Esophagus squamous epithelium (tissue), 5 donors: ENCODE measurements at places on chromosomes 11 and 22.
A peak's percentile ranks its signal among the peaks of the same experiment; 100 is the strongest.

- DNase-seq: no peak
Measured at GRCh38 chr22:19290400-19291217, 910 bp downstream of the CLTCL1 start.

GRCh38 chr11:2807025-2807681, 78.4 kb downstream of the CDKN1C start:
- no peak for DNase-seq

DNA sequence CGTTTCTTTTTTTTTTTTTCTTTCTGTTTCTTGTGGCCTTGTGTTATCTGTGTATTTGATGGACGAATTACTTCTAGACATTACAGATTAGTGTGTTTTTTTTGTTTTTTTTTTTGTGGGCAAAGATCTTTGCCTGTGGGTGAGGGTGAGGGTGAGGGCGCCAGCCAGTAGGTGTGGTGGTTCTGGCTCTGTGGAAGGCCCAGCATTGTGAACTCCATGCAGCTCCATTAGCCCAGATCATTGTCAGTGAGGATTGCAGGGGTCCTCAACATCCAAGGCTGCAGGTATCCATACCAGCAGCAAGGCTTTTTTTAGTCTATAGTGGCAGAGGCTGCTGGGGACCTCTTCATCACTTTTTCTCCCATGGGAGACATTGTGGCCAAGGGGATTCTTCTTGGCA, 13.7 kb downstream of the BIRC2 start:
- DNase-seq: no peak

DNA sequence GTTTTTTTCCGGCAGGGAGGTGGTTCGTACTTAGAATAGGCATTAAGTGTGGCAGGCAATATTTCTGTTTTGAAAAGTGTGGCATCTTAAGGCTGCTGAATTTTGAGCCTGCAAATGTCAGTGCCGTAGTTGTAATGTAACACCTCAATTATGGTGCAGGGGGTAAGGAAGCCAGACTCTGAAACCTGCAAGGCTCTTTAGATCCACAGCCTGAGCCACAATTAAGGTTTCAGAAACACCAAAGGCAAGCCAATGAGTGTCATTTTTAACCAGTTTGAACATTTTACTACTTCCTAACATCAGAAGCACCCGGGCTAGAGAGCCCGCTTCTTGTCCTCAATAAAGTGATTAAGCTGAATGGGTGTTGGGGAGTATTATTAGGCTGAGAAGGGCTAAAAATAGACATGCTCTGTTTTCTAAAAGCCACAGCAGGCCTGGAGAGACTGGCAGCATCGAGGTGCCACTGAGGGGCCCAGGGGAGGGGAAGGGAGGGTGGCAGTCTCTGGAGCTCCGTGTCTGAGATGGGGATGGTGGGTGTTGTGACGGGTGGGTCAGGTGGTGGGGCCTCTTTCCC, 113.4 kb downstream of the ZBTB16 start:
- no peak for DNase-seq

DNA sequence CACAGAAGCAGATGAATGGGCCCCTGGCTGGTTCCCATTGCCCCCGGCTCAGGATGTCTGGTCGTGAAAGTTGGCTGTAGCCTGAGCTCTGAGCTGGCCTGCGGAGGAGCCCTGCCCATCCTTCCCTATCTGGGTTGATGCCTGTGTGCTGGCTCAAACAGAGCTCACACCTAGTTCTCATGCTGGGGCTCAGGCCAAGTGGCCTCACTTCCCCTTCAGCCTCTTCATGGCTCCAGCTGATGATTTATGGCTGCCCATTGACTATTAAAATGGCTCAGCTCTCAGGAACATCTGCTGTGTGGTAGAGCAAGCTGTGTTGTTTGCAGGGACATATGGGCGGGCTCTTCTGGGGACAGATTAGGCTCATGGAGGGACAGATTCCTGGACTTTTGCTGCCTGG, 64.7 kb downstream of the ADAMTS15 start:
- DNase-seq: no peak

GRCh38 chr11:74000307-74001133, 8.4 kb downstream of the UCP3 start:
- no peak for DNase-seq

GRCh38 chr11:57761301-57762234, at the start of gene CTNND1:
Gene CTNND1, plus strand, starts transcription at chr11:57761802. Its CDS starts 29,677 bp downstream, at chr11:57791479.
- no peak for DNase-seq

DNA sequence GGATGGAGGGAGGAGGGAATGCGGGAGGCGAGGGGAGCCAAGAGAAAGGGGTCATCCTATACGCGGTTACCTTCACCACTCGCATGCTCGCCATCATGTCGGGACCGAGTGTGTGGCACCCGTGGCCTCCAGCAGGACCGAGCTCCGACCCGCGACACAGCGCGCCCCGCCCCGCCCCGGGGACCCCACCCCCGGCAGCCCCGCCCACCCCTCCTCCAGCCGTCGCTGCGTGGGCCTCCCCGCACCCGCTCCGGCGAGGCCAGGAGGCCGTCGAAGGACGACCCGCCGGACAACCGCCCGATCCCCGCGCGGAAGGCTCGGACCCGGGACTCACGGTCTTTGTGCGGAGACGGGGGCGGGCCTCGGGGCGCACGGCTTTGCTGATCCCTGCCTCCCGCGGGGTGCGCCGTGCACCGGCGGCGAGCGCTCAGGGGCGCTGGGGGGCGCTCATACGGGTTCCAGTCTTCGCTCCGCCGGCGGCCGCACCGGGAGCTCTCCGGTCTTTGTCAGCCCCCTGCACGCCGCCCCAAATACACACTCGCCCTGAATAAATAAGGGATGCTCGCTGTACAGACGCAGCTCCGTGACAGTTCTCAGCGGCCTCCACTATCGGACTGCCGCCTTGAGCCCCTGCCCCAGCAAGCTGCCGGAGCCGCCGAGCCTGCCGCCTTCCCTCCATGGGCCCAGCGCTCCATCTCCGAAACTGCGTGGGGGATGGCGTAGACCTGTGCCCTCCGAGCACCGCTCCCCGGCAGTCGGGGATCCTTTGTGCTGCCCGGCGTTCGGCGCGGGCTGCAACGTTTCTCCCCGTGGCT, at the start of gene UBE2L6:
Gene UBE2L6, minus strand, starts transcription at position 158 of the 815 bp plus-strand sequence. Its CDS starts 61 bp downstream, at position 97.
- peak; percentile 21 for DNase-seq

DNA sequence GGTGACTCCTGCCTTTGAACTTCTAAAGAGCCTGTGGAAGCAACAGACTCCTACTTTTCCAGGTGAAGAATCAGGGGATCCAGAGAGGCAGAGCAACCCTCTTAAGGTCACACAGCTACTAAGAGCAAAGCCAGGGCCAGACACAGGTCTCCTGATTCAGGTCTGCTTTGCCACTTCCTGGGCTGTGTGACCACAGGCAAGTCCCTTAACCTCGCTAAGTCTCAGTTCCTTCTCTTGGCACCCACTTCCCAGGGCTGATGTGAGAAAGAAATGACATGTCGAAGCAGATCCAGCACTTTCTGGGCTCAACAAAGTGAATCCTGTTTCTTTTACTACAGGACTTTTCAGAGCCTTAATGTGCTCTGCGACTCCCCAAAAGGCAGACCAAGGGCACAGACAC, 30.2 kb downstream of the UQCR10 start:
- no peak for DNase-seq

DNA sequence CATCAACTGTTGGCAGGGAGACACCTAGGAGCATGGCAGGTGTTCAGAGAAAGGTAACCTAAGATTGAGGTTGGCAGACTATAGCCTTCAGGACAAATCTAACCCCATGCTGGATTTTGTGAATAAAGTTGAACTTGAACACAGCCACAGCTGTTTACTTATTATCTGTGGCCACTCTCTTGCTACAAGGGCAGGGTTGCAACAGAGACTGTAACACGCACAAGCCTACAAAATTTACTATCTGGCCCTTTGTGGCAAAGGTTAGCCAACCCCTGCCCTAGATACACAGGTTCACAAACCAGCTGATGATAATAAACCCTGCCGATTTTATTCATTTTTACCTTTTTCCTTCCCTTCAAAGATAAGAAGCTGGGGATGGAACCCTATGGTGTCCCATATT, 2.5 kb downstream of the THYN1 start:
- no peak for DNase-seq

- DNase-seq: no peak
Measured at GRCh38 chr11:128711890-128712289, 18.0 kb downstream of the FLI1 start.

GRCh38 chr11:122895563-122895962, 13.0 kb downstream of the JHY start:
- DNase-seq: no peak

- no peak for DNase-seq
Measured at GRCh38 chr22:27983361-27983791, 64.3 kb upstream of the PITPNB start.
